Nephron progenitor cell (in vitro differentiated cells): ENCODE measurements at places on chromosomes 2 and 18.

GRCh38 chr2:197079832-197080555 lies 153.5 kb upstream of the PGAP1 start:
- H3K4me1 ChIP-seq: peaks cover 11% of the 10 kb centered on the region
- no peak overlapping the region for H3K4me3 ChIP-seq
- peaks cover 4% of the 10 kb centered on the region for H3K27me3 ChIP-seq
- DNase-seq: no peak

- peak; percentile 31 for DNase-seq
- no peak overlapping the region for H3K27ac ChIP-seq
- H3K36me3 ChIP-seq: no peaks in the 10 kb centered on the region
- H3K27me3 ChIP-seq: peaks cover 56% of the 10 kb centered on the region
- H3K4me1 ChIP-seq: peaks cover 38% of the 10 kb centered on the region
These were observed 2.3 kb upstream of the VSNL1 start for GRCh38 chr2:17538022-17538843.

DNA sequence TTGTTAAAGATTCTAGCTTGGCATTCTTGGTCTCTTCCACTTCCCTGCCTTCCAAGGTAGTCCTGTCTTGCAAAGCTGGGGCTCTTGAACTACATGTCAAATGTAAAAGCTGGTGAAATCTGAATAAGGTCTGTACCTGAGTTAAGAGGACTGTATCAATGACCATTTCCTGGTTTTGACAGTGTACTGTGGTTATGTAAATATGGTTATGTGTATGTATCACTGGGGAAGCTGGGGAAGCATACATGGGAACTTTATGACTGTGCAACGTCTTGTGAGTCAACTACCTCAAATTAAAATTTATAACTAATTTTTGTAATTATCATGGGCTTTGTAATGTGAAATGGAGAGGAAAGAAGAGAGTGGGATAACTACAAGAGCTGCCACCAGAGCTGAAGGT lies 81.7 kb downstream of the COL4A4 start:
- no peak overlapping the region for H3K4me3 ChIP-seq
- no peaks in the 10 kb centered on the region for H3K36me3 ChIP-seq
- no peaks in the 10 kb centered on the region for H3K4me1 ChIP-seq
- no peak for DNase-seq
- H3K27me3 ChIP-seq: peaks cover 5% of the 10 kb centered on the region
- H3K27ac ChIP-seq: no peak overlapping the region

DNA sequence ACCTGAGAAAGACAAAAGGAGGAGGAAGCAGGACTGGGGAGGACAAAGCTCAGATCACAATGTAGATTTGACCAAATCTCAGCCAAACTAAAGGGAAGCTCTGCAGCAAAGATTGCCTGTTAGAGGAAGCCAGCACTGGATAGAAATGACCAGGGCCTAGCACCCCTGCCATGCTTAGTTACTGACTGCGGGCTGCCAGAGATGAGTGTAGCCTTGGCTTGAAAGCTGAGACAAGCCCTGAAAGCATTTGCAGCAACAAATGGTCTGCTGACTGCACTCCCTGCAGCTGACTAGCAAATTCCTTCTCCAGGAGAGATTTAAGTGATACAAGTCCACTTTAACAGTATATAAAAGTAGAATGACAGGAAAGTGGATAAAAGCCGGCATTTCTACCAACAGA lies 140.9 kb upstream of the CRIM1 start:
- H3K27ac ChIP-seq: no peak overlapping the region
- DNase-seq: peak; percentile 13
- H3K27me3 ChIP-seq: no peaks in the 10 kb centered on the region
- H3K4me1 ChIP-seq: peaks cover 6% of the 10 kb centered on the region
- no peaks in the 10 kb centered on the region for H3K36me3 ChIP-seq

GRCh38 chr2:238105506-238106338 lies 5.6 kb downstream of the ESPNL start:
- DNase-seq: no peak
- H3K27ac ChIP-seq: no peak overlapping the region
- H3K36me3 ChIP-seq: no peaks in the 10 kb centered on the region
- peaks cover 4% of the 10 kb centered on the region for H3K27me3 ChIP-seq
- no peak overlapping the region for H3K4me3 ChIP-seq

GRCh38 chr2:100070078-100070477 lies 72.3 kb downstream of the AFF3 start:
- peaks cover 83% of the 10 kb centered on the region for H3K36me3 ChIP-seq
- no peak for DNase-seq
- H3K4me1 ChIP-seq: peaks cover 42% of the 10 kb centered on the region
- no peak overlapping the region for H3K4me3 ChIP-seq
- no peak overlapping the region for H3K27ac ChIP-seq
- no peaks in the 10 kb centered on the region for H3K27me3 ChIP-seq

DNA sequence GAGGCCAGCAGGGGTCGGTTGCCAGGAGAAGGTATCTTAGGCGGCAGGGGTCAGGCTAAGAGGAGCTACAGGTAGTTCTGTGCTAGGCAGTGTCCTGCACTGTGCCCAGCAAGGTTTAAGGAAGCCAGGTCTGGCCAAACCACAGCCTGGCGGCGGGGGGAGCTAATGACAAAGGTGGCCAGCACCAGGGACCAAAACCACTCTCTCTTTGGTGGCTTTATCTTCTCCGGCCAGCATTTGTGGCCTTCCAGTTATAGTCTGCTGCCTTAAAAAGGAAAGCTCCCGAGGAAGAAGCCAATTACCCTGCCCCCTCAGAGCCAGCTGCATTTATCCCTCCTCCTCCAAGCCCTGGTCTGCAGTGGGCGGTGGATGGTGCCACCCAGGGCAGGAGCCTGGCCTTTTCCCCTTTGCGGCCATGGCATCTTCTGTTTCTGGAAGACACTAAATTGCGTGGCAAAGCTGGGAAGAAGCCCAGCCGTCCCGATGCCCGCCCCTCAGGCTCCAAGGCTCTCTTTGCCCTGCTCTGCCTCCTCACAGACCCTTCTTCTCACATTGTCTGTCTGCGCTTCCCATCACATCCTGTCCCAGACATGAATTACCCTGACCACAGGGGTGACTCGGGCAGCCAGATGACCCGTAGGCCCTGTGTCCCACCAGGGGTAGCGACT lies 94.6 kb downstream of the EN1 start:
- H3K27ac ChIP-seq: no peak overlapping the region
- no peak overlapping the region for H3K4me3 ChIP-seq
- H3K36me3 ChIP-seq: no peaks in the 10 kb centered on the region

- H3K4me1 ChIP-seq: peaks cover 16% of the 10 kb centered on the region
- H3K27me3 ChIP-seq: peaks cover 4% of the 10 kb centered on the region
- no peaks in the 10 kb centered on the region for H3K36me3 ChIP-seq
- H3K27ac ChIP-seq: no peak overlapping the region
- no peak overlapping the region for H3K4me3 ChIP-seq
These were observed 885.0 kb downstream of the SLC4A3 start for GRCh38 chr2:220512419-220512818.

DNA sequence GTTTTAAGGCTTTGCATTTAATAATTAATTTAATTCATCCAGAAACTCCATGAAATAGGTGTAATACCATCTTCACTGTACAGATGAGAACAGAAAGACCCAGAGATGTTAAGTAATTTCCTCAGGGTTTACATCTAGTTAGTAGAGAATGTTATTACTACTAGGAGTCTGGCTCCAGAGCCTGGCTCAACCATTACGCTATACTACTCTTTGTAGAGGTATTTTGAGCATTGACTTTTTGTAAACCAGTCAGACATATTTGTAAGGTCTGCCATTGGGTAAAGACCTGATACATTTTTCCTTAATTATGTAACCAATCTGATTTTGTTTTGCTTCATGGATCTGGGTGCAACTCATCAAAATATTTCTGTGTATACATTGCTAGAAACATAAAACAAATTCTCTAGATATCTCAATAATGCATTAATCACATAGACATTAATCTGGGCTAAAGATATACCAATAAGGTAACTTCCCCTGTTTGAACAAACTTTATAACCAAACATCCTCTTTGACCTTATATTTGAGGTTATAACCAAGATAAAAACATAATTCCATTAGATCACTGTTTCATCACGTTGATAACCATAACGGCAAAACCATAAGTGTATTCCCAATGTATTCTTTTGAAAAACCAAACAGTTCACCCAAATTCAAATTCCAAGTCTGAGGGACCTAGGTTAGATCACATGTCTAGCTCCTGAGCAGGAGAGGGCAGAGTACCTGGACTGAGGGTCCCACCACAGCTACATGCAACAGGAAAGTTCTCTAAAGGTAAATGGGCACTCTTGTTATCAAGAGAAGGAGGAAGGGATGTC lies 135.0 kb downstream of the IKZF2 start:
- no peaks in the 10 kb centered on the region for H3K36me3 ChIP-seq
- no peaks in the 10 kb centered on the region for H3K4me1 ChIP-seq
- no peak overlapping the region for H3K27ac ChIP-seq
- H3K27me3 ChIP-seq: no peaks in the 10 kb centered on the region
- DNase-seq: no peak

DNA sequence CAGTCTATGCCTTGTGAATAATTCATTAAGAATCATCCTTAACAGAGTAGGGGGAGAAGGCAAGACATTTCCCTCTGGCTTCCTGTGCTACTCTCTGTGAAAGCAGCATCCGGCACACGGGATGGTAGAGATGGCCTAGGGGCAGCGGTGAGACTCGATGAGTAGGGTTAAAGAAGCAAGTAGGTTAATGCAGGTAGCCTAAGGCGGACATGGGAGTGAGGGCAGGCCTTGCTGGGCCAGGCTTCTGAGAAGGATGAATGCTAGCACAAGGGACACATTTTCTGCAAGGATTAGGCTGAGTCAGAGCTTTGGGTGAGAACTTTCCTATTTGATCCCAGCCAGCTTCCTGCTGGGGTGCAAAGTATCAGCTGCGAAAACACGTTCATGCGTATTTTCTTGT lies 80.8 kb downstream of the NXPH2 start:
- DNase-seq: no peak
- no peak overlapping the region for H3K4me3 ChIP-seq
- no peaks in the 10 kb centered on the region for H3K4me1 ChIP-seq

GRCh38 chr2:235968616-235969324 lies 199.4 kb downstream of the GBX2 start:
- H3K4me1 ChIP-seq: peaks cover 28% of the 10 kb centered on the region
- H3K4me3 ChIP-seq: no peak overlapping the region
- peak; percentile 49 for DNase-seq
- peaks cover 34% of the 10 kb centered on the region for H3K36me3 ChIP-seq

GRCh38 chr2:101560780-101561315 lies 85.9 kb upstream of the RFX8 start:
- no peak overlapping the region for H3K4me3 ChIP-seq
- peaks cover 28% of the 10 kb centered on the region for H3K4me1 ChIP-seq
- no peaks in the 10 kb centered on the region for H3K36me3 ChIP-seq

- H3K27ac ChIP-seq: peak overlapping the region; percentile 97
- H3K36me3 ChIP-seq: peaks cover 17% of the 10 kb centered on the region
- peaks cover 4% of the 10 kb centered on the region for H3K27me3 ChIP-seq
- peak overlapping the region; percentile 92 for H3K4me3 ChIP-seq
- DNase-seq: peak; percentile 27
- H3K4me1 ChIP-seq: peaks cover 41% of the 10 kb centered on the region
These were observed 762 bp upstream of the SPOPL start for GRCh38 chr2:138500592-138501424.

GRCh38 chr18:3368193-3368592 lies 81.8 kb upstream of the TGIF1 start:
- H3K27me3 ChIP-seq: peaks cover 12% of the 10 kb centered on the region
- no peaks in the 10 kb centered on the region for H3K36me3 ChIP-seq
- H3K27ac ChIP-seq: no peak overlapping the region

DNA sequence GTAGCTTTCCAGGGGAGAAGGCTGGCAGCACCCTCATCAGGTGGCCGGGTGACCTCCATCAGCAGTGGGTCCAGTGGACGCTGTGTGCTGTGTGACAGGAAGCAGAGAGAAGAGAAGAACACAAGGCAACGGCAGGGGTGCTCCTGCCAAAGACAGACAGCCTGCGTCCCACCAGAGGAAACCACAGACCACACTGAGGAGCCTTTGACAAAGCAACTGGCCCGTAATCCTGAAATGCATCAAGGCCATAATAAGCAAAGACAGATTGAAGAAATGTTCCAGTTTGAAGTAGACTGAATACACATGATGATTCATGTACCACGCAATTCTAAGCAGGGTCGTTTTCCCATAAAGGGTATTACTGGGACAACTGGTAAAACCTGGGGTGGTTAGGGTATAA lies 172.4 kb downstream of the FBXO15 start:
- DNase-seq: no peak
- peaks cover 6% of the 10 kb centered on the region for H3K27me3 ChIP-seq
- H3K27ac ChIP-seq: no peak overlapping the region

GRCh38 chr2:159916511-159916910 lies 118.5 kb upstream of the CD302 start:
- H3K27ac ChIP-seq: no peak overlapping the region
- no peak overlapping the region for H3K4me3 ChIP-seq
- no peaks in the 10 kb centered on the region for H3K36me3 ChIP-seq
- DNase-seq: no peak

DNA sequence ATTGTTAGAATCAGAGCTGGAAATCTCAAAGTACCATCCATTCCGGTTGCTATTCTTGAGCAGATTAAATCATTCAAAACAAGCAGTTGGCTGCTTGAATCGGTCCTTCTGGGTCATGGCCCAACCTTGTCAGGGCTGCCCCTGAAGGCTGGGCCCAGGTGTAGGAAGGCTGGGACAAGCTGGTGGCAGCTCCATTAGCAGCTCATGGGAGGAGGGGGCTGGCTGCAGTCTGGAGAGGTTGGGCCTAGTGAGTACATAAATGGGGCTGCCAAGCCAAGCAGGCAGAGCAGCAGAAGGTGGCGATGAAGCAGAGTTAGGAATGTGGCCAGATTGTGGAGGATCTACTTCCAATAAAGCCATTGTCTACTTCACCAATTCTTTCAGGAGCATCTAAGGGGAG lies 81.4 kb downstream of the ADCYAP1 start:
- peaks cover 15% of the 10 kb centered on the region for H3K36me3 ChIP-seq
- no peaks in the 10 kb centered on the region for H3K4me1 ChIP-seq
- H3K27ac ChIP-seq: peak overlapping the region; percentile 55
- no peaks in the 10 kb centered on the region for H3K27me3 ChIP-seq
- H3K4me3 ChIP-seq: no peak overlapping the region
- no peak for DNase-seq

GRCh38 chr2:156191527-156191926 lies 141.0 kb downstream of the NR4A2 start:
- no peaks in the 10 kb centered on the region for H3K4me1 ChIP-seq
- H3K27me3 ChIP-seq: no peaks in the 10 kb centered on the region
- peaks cover 4% of the 10 kb centered on the region for H3K36me3 ChIP-seq
- no peak for DNase-seq
- H3K4me3 ChIP-seq: no peak overlapping the region

GRCh38 chr2:216803791-216804190 lies 56.1 kb downstream of the TNP1 start:
- no peak for DNase-seq
- no peaks in the 10 kb centered on the region for H3K27me3 ChIP-seq
- H3K27ac ChIP-seq: no peak overlapping the region
- no peak overlapping the region for H3K4me3 ChIP-seq
- peaks cover 45% of the 10 kb centered on the region for H3K4me1 ChIP-seq

GRCh38 chr2:134365356-134365755 lies 111.5 kb downstream of the MGAT5 start:
- H3K27ac ChIP-seq: no peak overlapping the region
- no peak overlapping the region for H3K4me3 ChIP-seq
- peaks cover 19% of the 10 kb centered on the region for H3K36me3 ChIP-seq
